ENCODE measurements at places on chromosomes 2 and 18.
A peak's percentile ranks its signal among the peaks of the same experiment; 100 is the strongest.

GRCh38 chr2:128384956-128385355 is 66.3 kb upstream of the HS6ST1 start:
- no peak for DNase-seq

DNA sequence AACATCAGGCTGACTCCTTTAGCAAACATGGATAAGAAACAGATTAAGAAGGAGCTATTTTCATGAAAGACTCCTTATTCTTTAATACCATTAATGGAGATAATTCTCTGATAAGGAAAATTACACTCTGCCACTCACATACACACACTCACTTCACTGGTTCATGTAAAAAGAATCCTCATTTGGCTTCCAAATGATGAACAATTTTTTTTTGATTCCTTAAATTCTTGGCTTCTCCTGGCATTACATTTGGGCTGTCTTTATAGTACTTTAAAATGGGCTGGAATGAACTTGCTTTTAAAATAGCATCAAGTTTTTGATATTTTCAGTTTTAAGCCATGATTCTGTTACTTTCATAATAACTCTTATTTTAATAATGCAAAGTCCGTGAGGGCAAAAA is 328.6 kb downstream of the SLC8A1 start:
- DNase-seq = no peak

- no peak for DNase-seq
These were observed 660.2 kb upstream of the CDH2 start for GRCh38 chr18:28837100-28837499.

- no peak for DNase-seq
These were observed 26.1 kb downstream of the ITSN2 start for GRCh38 chr2:24334245-24334633.

DNA sequence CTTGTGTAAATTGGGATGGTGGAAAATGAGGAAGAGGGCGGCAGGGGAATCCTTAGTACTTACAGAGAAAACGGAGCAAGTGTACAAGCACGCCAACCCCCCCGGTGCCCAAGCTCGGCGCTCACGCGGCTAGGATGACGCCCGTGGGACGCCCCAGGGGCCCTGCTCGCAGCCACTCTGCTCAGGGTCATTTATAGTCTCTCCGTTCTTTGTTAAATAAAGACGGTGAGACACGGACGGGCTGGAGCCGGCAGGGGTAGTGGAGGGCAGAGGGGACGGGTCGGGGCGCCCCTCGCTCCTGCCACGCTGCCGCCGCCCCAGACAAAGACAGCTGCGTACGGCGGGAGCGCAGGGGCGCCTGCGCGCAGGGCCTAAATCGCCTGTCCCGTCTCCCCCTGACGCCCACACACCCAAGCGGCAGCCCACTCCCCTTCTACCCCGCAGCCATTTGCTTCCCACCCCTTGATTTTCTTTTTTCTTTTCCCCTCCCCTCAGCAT is 37.8 kb downstream of the PCBP1 start:
- peak; percentile 77 for DNase-seq

DNA sequence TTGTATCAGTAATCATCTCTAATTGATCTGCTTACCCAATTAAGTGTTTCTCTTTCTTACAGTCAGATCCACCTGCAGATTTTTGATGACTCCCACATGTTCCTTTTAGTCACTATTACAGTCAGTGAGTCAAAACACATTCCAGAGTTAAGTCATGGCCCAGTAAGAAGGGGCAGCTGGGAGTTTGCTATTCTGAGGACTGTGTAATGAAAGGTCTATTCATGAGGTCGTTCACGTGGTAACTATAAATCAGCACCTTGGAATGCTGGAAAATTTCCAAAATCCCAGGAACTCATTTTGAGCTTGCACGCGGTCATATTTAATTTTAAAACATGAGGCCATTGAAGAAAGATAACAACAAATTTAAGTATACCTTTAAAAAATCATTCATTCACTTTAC is 252.5 kb downstream of the XIRP2 start:
- DNase-seq = no peak

DNA sequence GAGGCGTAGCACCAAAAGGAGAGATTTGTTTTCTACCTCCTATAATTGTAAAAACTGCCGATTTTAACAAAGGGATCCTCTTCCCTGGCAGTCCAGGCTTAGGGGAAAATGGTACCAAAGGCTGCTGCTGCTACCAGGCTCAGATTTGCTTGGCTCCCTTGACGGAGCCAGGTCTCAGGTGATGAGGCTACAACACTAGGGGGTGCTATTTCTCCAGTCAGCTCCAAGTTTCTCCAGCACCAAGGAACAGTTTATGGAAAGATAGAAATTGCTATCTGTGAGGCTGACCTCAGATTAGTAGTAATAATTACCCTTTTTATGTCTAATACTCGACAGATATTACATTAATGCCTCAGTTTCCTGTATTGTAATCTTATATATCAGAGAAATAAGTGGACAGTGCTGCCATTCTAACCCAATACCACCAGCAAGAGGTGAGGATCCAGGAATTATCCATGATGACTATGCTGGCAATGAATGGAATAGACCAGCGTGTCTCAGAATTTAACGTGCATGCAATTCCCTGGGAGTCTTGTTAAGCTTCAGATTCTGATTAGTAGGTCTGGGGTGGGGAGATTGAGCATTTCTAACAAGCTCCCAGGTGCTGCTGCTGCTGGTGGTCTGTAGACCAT is 111.3 kb downstream of the ESCO1 start:
- no peak for DNase-seq

DNA sequence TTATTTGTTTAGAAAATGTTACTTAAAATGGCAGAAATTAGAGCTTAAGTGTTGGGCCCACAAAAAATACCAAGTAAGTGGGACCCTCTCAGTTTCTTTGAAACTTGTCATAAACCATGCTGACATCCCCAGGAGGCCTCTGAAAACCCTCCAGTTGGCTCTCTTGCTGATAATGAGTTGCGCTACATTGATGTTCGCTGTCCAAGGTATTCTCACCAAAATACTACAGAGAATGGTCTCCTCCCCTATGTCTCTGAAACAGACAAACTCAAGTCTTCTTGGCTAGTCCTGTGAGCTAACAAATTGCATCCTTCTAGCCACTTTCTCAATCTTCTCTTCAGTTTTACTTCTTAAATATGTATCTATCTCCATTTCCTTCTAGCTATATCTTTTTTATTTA is 669.4 kb downstream of the IRS1 start:
- DNase-seq = no peak

- DNase-seq = no peak
These were observed 135.1 kb downstream of the NFATC1 start for GRCh38 chr18:79530821-79531220.

- no peak for DNase-seq
These were observed 82.2 kb upstream of the PNPT1 start for GRCh38 chr2:55775828-55776227.

DNA sequence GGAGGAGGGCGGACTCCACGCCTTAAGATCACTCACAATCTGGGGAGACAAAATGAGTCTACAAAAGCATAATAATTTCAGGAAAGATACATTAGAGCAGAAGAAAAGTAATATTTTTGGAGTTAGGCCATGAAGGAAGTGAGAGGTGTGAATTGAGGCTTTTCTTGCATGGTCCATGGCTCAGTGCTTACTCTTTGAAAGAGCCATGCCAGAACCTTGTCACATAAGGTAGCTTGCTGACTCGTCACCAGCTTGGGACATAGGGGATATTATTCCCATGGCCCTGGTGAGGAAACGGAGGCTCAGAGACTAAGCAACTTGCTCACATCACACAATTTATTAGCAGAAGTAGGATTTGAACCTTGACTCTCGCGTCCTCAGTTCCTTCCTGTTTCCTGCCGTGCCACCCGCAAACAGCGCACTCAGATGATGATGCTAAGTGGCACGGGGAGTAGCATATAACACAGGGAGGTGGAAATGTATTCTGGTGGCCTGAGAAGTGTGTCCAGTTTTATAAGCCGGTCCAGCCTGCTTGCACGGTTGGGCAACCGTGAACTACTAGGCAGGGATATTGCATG is 312.2 kb upstream of the EPAS1 start:
- no peak for DNase-seq

DNA sequence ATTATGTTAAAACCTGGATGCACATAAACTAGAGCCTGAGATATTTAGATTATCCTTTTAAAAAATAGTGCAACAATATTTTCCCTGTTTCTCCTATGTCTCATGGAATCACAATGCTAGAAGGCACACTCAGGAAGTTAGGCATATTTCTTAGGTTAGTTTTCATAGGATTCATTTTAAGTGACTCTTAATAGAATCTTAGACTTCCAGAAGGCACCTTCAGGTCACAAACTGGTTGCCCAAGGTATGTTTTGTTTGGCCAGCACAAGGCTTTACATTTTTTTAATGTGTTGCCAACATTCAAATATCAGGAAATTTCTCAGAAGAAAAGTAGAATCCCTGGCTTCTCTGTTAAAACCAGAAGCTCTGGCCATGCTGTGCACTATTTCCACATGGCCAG is 129.3 kb downstream of the LNPK start:
- DNase-seq = no peak

GRCh38 chr2:104889960-104890684 is 36.2 kb downstream of the POU3F3 start:
- no peak for DNase-seq

Data from ecto neural progenitor cell (in vitro differentiated cells).